ENCODE measurements at places on chromosomes 4 and X. TPM values are rescaled to one million over a fixed set of nuclear protein-coding genes. Genes with fewer than 3 reads are reported as not detected.

The TDO2 gene
- 0.39 TPM for total RNA-seq

The IGBP1 gene
- total RNA-seq, result 56.6 TPM

The ADGRL3 gene
- 0.56 TPM for total RNA-seq

The GJB1 gene
- total RNA-seq, result not detected

The MGARP gene
- 24.0 TPM for total RNA-seq

The TMPRSS11B gene
- total RNA-seq, result not detected

The VEGFD gene
- not detected for total RNA-seq

The LINC00632 gene
- total RNA-seq, result 13.3 TPM

The SYP gene
- 0.59 TPM for total RNA-seq

The WDR17 gene
- total RNA-seq, result 0.76 TPM

The CC2D2A gene
- total RNA-seq, result 15.2 TPM

The COL4A6 gene
- total RNA-seq, result 62.2 TPM

The ANKRD37 gene
- 17.8 TPM for total RNA-seq

The PCDH11X gene
- total RNA-seq, result not detected

The SSX2 gene
- not detected for total RNA-seq

The KCND1 gene
- total RNA-seq, result 2.8 TPM

The GPR34 gene
- total RNA-seq, result 0.07 TPM

The PABPC1L2A gene
- not detected for total RNA-seq

The BTC gene
- 0.30 TPM for total RNA-seq

The BEX1 gene
- total RNA-seq, result 8.7 TPM

The RBM3 gene
- 60.7 TPM for total RNA-seq

The TMEM35A gene
- 5.5 TPM for total RNA-seq

The CSAG2 gene
- not detected for total RNA-seq

The ARHGAP36 gene
- total RNA-seq, result not detected

The CSAG1 gene
- total RNA-seq, result not detected

The RBM47 gene
- 0.56 TPM for total RNA-seq

The TLR2 gene
- total RNA-seq, result 0.07 TPM

The PLP1 gene
- total RNA-seq, result 0.46 TPM
